ENCODE measurements at places on chromosomes 13 and 19.

GRCh38 chr19:42311657-42312056 lies 1.5 kb upstream of the TMEM145 start:
- no peak for DNase-seq

DNA sequence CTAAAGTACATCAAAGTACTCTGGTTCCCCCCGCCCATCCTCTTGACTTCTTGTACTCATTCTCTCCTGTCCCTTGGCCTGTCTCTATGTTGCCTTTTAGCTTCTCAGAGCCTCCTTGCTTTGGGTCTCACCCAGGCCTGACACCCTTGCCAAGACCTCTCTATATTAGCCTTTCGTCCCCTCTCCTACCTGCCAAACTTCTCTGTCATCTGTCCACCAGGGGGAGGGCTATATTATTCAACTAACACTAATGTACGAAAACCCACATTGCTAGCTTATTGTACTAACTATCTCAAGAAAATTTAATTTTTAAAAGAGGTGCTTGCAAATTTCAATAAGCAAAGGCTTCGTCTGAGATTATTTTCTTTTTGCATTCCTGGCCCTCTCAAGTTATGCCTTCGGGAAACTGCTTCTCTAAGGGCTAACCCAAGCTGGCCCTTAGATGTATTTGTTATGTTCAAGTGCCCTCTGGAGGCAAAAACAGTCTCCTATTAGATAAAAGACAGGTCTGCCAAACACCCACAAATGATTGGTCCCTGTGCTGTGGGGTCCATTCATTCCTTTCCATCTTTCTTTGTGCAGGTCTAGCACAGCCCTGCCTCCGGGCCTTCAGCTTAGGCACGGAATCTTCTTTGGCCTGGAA lies 6.3 kb upstream of the MRPS31 start:
- peak; percentile 66 for DNase-seq

GRCh38 chr13:106593132-106593531 lies 25.2 kb upstream of the ARGLU1 start:
- DNase-seq = no peak

DNA sequence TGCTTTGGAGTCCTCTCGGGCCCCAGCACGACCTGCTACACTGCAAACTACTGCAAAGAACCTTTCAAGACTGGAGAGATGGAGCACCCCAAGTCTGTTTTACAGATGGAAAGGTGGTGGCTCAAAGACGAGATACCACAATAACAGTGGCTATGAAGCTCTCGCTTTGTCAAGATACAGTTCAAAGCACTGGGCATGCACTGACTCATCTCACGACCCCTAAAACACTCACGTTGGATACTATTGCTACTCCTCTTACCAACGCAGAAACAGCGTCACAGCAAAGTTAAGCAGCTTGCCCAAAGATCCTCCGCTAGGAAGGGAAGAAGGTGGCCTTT lies 24.0 kb upstream of the LAIR1 start:
- DNase-seq = no peak

DNA sequence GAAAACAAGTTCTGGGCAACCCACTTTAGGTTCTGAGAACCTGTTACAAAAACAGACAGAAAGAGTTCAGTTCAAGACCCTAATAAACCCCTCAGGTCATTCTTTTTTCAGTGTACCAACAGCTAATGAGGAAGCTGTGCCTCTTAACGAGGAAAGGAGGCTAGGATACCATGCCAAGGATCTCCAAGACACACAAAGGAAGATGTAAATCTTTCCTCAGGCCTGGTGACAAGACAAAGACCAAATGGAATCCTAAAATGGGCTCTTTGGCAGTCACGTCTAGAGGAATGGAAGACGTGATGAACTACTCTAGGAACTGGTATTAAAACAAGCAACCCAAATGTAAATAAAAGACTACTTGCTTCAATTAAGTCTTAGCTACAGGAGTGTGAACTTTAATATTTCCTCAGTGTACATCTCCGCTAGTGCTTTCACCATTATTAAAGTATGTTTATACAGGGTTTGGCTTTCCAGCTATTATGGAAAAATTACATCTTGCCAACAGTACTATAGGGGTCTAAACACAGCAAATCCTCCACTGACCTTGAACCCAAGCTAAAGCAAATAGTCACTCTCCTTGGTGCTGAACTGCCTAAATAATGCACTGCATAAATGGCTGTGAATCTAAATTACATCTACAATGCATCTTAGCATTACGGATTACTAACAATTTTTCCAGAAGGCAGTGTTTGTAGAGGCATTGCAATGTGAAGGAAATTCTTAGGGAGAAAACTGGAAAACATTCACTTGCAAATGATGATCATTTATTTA lies 42.3 kb downstream of the ENOX1 start:
- DNase-seq = no peak

GRCh38 chr13:96003304-96003703 lies 49.9 kb downstream of the UGGT2 start:
- no peak for DNase-seq
